ENCODE measurements at places on chromosomes 4 and X.

- DNase-seq = no peak
These were observed 188.4 kb upstream of the MAOA start for GRCh38 chrX:43467608-43468234.

GRCh38 chr4:87375719-87376291, 15.2 kb downstream of the HSD17B11 start:
- no peak for DNase-seq

GRCh38 chr4:51923343-51923742, 80.4 kb downstream of the DCUN1D4 start:
- DNase-seq = no peak

- DNase-seq = no peak
These were observed 47.5 kb downstream of the FAM53A start for GRCh38 chr4:1636490-1637211.

DNA sequence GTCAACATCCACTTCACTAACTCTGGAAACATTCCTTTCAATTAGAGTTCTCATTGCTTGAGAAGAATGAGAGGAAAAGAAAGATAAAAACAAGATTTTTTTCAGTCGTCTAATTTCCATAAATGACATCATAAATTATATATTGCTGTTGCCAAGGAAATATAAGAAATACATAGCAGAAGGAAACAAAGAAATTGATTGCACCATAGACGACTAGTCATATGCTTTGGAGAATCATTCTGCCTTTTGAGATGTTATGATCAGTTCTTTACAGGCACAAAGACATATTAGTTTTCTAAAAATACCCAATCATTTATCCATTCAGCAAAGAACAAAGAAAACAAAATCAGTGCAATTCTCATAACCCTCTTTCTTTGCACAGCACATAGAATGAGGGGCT, 672 bp upstream of the C1QTNF7 start:
- no peak for DNase-seq

GRCh38 chr4:148204892-148205291, 237.3 kb downstream of the NR3C2 start:
- DNase-seq = no peak

DNA sequence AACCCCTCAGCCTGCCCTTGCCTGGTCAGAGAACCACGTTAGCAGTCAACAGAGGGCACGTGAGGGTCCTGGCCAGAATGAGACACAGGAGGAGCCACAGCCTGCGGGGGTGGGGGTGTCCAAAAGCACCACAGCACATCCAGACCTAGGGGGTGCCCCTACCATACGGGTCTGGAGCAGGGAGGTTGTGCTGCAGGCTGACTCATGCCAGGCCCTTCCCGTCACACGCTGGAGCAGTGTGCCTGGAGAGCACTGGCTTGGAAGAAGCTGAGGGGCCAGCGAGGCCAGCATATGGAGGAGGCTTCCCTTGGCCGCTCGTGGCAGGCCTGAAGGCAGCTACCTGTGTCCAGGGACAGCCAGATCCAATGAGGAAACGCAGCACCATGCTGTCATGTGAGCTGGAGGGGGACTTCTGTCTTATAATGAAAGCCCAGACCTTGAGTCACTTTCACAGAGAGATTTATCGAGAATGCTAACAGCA, 1.5 kb upstream of the IRAK1 start:
- no peak for DNase-seq

DNA sequence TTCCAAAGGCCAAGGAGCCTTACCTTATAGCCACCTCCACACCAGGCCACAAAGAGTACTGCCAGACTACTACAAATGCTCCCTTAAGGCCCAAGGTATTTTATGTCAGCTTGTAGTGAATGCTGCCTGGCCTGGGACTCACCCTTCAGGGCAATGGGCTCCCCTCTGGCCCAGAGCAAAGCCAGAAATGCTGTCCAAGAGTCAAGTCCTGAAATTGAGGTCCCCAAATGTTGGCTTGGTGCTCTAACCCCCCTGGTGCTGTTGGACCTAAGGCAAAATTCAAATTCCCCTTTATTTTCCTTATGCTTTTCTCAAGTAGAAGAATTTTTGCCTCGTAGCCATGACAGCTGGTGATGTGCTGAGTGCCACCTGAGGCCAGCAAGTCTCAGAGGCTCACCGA, 1354.3 kb upstream of the DIAPH2 start:
- DNase-seq = no peak
